ENCODE measurements at places on chromosomes 12 and 14.

GRCh38 chr12:82838131-82838551, 151.4 kb downstream of the TMTC2 start:
- DNase-seq, result peak; percentile 47

DNA sequence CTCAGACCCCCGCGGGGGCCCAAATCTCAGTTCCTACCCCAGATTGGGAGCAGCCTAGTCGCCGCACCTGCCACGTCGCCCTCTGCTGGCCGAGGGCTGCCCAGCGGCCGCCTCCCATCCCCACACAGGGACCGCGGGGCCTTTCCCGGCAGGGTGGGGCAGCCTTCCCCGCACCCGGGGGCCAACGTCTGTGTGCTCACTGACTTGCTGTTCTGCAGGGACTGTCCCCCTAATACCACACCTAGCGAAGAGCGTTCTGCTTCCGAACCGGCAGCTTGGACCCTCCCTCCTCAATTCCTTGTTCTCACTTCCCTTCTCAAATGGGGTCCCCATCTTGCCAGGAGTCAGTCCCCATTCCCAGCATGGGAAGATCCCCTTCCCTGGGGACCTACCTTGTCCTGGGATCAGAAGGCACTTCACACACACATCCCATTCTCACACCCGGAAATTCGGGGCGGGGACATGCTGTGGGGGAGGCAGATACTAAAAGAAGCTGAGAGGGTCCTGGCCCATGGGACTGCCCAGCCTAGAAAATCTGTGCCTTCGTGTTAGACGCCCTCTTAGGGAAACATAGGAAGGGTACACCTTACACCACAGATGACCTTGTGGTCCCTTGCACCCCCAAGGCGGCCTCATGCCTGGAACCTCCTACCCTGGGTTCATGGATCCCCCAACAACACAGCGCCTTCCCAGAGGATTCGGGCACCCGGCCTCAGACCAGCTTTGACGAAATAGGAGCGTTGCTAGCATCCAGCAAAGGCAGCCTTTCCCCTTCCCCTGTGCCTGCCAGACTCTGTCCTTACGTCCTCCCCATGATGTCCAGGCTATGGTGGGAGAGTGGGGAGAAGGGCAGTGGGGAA, 16.4 kb downstream of the ACVRL1 start:
- no peak for DNase-seq

DNA sequence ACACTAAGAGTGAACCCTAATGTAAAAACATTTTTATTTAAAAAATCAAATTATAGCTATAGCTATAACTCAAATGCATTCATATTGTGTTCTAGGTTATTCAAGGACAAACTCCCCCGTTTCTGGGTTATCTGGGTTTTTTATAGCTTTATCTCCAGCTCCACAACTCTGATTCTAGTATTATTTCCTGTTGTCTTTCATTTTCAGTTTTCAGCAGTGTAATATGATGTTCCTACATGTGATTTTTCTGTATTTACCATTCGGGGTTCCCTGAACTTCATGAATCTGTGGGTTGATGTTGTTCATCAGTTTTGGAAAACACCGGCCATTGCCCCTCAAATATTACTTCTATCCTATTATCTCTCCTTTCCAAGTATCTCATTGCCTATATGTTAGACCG, 221.9 kb upstream of the FOXN3 start:
- no peak for DNase-seq

GRCh38 chr14:77158175-77158881, 16.7 kb upstream of the ZDHHC22 start:
- DNase-seq, result peak; percentile 64

GRCh38 chr12:574475-575128, 88.6 kb downstream of the NINJ2 start:
- DNase-seq, result no peak

- no peak for DNase-seq
Observed at GRCh38 chr12:5643266-5643665, 211.4 kb downstream of the NTF3 start.

DNA sequence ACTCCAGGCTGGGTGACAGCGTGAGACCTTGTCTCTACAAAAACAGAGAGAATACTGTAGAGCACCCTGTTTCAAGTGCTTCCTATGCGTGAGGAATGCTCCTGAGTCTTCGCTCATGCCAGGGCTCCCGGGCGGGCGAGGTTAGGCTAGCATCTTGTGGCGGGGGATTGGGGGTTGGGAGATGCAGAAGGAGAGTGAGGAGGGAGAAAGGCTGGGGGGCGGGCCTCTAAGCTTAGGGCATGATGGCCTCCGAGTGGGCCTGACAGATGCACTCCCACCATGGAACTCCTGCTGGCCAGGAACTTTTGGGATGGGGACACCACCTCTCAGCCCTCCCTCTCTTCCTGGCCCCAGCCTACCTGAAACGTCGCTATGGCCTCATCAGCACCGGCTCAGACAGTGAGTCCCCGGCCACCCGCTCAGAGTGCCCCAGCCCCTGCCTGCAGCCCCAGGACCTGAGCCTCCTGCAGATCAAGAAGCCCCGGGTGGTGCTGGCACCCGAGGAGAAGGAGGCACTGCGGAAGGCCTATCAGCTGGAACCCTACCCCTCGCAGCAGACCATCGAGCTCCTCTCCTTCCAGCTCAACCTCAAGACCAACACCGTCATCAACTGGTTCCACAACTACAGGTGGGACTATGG, 27.3 kb downstream of the PHETA1 start:
- no peak for DNase-seq

DNA sequence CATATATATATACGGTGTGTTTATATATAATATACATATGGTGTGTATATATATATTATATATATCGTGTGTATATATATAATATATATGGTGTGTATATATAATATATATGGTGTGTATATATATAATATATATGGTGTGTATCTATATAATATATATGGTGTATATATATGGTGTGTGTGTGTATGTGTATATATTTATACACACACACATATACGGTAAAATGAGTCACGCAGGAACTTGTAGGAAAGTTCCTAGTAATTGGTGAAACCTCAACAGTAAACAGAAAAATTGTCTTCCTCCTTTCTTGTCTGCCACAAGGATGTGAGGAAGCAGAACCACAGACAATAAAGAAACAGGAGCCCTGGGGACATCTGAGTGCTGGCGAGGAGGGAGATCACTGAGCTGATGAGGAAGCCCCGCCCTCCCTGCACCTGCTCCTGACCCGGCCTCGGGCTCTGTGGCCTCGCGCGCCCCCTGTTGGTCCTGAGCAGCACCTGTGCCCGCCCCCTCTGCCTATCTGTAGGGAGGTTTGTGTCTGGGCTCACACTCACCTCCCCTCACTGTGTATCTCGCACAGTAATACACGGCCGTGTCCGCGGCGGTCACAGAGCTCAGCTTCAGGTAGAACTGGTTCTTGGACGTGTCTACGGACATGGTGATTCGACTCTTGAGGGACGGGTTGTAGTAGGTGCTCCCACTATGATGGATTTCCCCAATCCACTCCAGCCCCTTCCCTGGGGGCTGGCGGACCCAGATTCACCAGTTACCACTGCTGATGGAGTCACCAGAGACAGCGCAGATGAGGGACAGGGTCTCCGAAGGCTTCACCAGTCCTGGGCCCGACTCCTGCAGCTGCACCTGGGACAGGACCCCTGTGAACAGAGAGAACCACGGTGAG, 1079.4 kb downstream of the TMEM121 start:
- no peak for DNase-seq

GRCh38 chr14:91008759-91009409, 51.6 kb downstream of the RPS6KA5 start:
- no peak for DNase-seq

GRCh38 chr12:48817873-48818830, at the start of gene CACNB3:
CACNB3 (plus strand) TSS chr12:48818496; CDS start chr12:48818930, 434 bp downstream.
- DNase-seq, result no peak

DNA sequence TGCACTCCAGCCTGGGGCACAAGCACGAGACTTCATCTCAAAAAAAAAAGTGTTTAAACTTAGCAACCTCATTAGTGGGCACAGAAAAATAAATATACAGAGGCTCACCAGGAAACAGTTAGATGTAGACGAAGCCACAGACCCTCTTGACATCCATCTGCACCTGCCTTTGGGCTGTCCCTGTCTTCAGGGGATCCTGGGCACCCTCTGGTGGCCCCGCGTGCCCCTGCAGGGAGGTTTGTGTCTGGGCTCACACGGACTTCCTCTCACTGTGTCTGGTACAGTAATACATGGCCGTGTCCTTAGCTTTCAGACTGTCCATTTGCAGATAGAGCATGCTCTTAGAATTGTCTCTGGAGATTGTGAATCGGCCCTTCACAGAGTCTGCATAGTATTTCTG, 916.5 kb downstream of the TMEM121 start:
- DNase-seq, result no peak

DNA sequence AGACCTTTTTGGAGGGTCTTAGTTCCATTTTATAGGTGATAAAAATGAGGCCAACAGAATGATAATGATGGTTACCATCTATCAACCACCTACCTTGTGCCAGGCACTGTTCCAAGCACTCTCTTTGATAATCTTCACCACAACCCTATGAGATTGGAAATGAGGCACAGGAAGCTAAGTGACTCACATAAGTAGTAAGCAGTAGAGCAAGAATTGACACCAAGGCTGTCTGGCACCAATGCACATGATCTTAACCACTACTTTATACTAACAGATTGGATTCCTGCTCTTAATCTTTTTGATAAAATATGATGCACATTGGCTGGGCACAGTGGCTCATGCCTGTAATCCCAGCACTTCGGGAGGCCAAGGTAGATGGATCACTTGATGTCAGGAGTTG, 91.4 kb downstream of the DRAM1 start:
- DNase-seq, result no peak

DNA sequence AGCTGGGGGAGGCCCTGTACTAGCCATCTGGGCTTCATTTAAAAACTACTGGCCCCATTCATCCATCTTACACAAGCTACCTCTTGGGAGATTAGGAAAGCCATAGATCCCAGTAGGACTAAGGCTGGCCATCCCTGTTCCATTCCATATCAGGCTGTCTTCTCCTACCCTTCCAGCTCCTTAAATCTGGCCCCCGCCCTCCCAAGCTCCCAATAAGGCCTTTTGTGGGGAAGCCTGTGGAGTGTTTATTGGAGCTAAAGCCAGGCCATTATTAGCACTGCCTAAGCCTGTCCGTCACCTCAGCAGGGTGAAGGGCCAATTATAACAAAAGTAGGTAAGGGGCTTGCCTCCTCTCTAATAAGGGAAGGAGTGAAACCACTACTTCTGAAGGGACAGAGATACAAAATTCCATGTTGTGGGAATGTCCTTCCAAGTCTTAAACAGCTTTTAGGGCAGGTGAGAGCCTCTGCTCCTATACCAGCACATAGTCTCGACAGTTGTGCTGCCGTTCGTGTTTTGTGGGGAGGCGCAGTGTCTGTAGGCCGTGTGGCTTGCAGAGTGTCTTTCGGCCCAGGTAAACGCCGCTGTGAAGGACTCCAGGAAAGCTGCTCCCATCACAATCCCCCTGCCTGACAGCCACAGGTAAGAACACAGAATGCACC, 3.7 kb downstream of the MYL6 start:
- DNase-seq, result no peak

DNA sequence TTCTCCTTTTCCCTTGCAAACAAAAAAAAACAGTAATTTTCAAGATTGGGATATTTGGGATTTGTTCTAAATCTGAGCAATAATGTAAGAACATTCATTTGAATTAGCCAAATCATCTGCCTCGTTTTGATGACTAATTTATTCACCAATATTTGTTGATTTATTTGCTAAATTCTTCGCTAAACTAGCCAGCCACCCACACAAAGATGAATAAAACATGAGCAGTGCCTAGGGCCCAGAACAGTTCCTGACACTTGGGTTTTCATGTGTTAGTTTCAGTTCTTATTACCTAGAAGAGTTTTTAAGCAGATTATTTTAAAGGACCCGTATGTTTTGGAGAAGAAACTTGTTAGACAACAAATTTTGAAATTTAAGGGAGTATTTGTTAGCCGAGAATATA, 1.4 kb downstream of the ETNK1 start:
- DNase-seq, result no peak

DNA sequence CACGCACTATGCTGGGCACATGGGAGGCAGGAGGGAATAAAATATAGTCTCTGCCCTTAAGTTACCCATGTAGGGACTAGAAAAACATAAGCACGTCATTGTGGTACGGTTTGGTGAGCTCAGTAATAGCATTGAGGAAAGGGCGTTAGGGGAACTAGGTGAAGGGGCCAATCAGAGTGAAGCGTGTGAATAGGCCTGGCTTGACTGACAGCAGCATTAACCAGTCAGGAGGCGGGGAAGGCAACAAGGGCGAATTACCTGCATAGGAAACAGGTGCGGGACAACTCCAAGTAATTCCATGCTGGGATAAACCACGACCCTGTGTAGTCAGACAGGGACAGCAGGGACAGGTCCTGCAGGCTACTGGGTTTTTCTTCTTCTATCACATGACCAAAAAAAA, 107.7 kb downstream of the UNC79 start:
- DNase-seq, result no peak

DNA sequence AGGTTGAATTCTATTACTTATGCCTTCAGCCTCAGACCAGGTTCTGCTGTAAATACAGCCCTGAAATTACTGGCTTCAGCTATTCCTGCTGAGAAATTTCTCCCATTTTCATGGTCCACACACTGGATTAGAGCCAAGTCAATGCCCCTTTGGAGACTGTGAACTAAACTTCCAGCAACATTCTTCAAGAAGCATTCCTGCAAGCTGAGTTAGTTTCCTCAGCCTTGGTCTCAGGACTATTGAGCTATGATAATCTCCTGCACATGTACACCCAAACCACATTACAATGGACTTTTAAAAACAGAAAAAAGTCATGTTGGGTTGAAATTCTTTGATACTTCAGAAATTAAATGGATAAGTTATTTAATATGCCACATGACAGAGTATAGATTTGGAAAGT, 58.0 kb upstream of the AVPR1A start:
- no peak for DNase-seq

- DNase-seq, result no peak
Observed at GRCh38 chr14:24991288-24991687, 58.7 kb downstream of the STXBP6 start.

- DNase-seq, result no peak
Observed at GRCh38 chr14:104108570-104109541, 23.4 kb downstream of the ASPG start.

- no peak for DNase-seq
Observed at GRCh38 chr12:29544428-29545101, 47.1 kb upstream of the OVCH1 start.

- DNase-seq, result no peak
Observed at GRCh38 chr12:99053616-99054362, 408.7 kb downstream of the APAF1 start.

DNA sequence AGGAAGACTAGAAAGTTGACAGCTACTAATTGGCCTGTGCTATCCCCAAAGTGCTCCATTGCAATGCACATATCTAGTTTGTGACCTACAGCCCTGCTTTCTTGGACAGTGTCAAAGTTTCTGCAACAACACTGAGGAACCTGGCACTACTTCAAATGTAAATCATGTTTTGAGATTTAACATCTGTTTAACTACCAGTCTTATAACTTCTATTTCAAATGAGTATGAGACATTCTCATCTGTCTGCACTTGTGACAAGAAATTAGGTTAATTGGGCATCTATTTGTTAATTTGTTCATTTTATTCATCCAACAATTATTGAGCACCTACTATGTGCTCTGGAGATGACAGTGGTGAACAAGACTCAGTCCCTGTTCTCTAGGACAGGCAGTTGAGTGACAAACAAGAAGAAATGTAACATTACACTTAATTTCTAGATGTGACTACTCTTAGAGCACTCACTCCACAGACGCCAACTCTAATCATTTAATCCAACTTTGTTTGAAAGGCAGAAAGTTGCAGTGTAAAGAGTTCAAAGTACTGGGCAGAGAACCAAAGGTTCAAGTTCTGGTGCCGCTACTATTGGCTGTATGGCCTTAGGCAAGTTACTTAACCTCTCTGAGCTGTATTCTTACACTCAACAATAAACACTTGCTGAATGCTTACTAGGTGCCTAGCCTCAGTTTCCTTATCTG, 74.8 kb downstream of the HECTD4 start:
- DNase-seq, result no peak

Measured in amygdala (tissue), 56 donors.